Left lobe of liver (tissue), 2 donors: ENCODE measurements at places on chromosomes 11 and 22.

DNA sequence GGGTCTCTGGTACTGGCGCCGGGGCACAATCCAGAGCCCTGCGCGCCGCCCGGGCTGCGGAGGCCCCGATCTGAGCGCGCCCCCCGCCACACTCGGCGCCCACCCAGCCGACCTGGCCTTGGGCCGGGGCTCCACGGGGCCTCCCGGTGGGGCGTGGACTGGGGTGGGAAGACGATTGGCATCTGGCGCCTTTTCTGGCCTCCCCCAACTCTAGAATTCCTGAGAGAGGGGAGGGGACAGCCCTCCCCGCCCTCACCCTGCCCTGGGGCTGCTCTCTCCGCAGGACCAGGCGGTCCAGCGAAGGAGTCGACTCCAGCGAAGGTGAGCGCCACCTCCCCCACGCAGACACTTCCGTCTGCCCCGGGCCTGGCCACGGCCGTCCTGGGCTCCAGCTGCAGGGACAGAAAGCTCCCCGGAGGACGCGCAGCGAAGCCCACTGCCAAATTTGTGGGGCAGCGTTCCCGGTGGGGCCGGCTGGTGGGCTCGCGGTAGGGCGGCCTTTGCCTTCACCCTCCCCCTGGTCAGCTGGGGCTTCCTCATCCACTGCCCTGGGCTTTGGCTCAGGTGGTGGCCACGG lies 593 bp downstream of the SSH3 start:
- peak; percentile 55 for DNase-seq

DNA sequence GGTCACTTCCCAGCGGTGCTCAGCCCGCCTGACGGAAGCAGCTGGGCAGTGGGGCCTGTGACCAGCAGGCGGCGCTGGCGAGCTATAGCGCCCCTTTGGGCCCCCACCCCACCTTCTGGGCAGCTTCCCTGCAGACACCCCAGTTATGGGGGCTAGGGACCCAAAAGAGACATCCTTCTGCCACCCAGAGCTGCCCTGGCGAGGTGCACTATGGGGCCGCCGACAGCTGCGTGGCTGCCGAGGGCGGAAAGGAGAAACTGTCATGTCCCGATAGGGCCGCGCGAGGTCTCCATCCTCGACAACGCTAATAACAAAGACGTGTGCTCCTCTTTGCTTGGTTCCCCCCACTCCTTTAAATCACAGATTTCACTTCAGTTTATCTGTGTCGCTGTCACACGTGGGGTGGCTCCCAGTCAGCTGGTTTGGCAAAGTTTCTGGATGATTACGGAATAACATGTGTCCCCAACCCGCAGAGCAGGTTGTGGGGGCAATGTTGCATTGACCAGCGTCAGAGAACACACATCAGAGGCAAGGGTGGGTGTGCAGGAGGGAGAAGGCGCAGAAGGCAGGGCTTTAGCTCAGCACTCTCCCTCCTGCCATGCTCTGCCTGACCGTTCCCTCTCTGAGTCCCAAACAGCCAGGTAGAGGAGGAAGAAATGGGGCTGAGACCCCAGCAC lies 673 bp upstream of the MYO7A start:
- peak; percentile 75 for DNase-seq

GRCh38 chr11:111623527-111624030 lies 21.3 kb downstream of the SIK2 start:
- no peak for DNase-seq

DNA sequence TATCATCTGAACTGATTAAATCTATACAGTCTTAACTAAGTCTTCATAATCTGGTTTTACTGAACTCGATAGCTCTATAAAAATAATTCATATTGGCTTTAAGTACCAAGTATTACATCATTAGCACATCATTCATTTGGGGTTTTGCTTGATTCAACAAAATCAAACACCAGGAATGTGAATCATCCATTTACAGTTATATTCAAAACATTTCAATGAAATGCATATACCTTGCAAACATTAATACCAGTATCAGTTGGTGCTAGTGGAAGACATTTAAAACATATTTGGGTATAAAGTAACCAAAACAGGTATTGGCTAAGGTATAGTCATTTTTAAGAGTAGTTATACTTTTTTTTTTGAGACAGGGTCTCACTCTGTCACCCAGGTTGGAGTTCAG lies 12.2 kb upstream of the CCDC89 start:
- no peak for DNase-seq

DNA sequence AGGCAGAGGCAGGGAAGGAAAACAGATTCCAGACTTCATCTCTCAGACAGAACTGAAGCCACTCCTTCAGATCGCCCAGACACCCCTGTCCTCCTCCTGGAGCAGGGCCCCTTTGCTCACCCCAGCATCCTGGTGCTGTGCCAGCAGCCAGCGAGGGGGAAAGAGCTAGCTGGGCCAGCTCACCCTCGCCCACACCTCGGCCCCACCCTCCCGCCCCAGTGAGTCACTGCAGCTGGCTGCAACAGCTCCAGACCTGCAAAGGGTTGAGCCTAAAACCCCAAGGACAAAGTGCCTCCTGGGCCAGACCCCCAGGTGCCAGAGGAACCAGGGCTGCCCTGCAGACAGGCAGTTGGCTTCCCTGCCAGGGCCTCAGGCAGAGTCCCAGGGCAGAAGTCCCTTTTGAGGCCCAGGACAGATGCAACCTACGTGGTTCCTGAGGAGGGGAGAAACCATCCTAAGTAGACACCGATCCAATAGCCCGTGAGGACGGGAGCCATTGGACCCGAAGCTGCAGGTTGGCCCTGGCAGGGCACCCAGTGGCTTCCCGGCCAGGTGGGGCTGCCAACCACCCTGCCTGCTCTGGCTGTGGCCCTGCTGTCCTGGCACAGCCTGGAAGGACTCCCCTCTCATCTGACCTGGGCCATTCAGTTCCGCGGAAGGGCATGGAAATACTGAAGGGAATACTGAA lies 7.2 kb downstream of the AHNAK start:
- DNase-seq = peak; percentile 76

DNA sequence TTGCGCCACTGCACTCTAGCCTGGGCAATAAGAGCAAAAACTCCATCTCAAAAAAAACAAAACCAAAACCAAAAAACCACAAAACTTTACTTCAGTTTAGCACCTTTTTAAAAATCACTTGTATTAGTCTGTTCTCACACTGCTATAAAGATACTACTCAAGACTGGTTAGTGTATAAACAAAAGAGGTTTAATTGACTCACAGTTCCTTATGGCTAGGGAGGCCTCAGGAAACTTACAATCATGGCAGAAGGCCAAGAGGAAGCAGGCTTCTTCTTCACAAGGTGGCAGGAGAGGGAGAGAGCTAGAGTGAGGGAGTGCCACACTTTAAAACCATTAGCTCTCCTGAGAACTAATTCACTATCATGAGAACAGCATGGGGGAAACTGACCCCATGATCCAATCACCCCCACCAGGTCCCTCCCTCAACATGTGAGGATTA lies 261.3 kb downstream of the TMEM135 start:
- DNase-seq = no peak
